ENCODE measurements at places on chromosomes 4 and X.

DNA sequence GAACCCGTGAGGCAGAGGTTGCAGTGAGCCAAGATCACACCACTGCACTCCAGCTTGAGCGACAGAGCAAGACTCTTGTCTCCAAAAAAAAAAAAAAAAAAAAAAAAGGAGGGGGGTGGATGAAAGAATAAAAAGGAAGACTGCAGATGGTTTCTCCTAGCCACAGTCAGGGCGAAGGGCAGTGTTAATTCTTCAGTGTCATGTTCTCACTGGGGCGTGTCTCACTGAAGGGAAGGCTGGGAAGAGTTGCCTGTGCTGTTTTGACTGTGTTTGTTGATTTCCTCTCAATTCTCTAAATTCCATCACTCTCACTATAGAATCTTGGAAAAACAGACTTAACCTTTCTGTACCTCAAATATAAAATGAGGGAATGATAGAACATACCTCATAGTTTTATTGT lies 71.6 kb upstream of the DHX15 start:
- no peak for DNase-seq

DNA sequence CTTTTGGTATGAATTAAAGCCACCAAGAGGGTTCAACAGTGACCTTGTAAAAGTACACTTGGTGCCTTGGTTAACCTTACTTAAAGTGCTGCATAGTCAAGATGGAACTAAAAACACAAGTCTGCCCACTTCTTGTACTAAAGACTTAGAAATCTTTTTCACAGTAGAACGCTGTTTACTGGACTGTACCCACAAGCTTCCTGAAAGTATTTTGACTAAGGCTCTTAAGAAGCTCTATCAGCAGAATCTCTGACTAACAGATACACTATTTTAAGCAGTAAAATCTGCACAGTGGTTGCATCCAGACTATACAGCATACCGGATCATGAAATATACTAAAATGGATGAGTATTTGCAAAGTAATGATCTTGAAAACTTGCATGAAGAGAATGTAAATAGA lies 7.2 kb downstream of the RAB28 start:
- no peak for DNase-seq

GRCh38 chrX:151694661-151695582 lies at the start of gene PRRG3:
PRRG3 (plus strand) TSS chrX:151695458; CDS start chrX:151698815, 3,357 bp downstream.
- DNase-seq, result no peak

DNA sequence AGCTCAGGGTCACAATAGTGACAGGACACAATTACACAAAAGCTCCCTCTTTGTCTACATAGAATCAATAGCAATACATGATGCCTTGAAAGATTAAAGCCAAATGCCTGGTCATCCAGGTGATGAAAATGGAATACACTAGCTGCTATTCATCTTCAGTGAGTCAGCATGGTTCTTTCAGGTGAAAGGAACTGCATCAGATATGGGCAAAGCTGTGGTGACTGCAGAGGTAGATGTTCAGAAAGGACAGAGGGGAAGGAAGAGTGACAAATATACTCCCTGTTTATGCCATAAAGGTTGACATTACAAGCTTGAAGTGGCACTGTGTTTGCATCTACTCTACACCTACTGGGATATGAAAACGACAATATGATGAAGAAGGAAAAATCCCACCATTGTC lies 20.0 kb upstream of the FTHL17 start:
- no peak for DNase-seq

DNA sequence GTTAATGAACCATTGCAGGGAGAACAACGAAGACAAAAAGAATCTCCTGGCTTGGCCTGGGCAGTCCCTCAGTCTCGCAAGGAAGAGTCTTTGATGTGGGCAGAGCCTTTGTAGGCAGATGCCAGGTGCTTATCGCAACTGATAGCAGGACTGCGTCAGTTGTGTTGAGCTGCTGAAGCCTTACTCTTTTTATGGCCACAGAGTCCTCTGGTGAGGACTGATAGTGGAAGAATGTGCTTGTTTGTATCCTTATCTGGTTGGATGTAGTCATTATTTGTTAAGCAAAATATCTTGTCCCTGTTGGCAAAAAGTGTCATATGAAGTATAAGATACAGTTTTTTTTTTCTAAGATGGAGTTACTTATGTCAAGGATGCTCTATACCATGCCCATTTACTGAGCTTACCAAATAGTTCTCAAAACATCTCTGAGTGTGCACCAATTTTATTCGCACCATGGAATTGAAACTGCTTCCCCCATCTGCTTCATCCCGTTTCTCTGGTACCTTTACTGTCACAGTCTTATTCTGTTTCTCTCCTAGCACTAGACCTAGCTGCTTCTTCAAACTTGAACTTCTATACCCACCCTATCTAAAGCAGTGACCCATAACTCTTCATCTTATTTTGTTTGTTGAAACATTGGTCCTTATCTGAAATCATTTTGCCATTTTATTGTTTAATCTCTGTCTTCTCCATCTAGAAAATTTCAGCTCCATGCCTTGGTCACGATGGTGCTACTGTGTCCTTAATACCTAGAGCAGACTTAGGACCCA lies 47.0 kb upstream of the SPRY1 start:
- DNase-seq, result no peak

- no peak for DNase-seq
These were observed 74.3 kb downstream of the RBM47 start for GRCh38 chr4:40555176-40555900.

- DNase-seq, result no peak
These were observed 72.4 kb downstream of the APBB2 start for GRCh38 chr4:41141900-41142299.

- no peak for DNase-seq
These were observed at the start of gene UCHL1 for GRCh38 chr4:41256740-41257256. UCHL1 (plus strand) TSS chr4:41256928; CDS start chr4:41256977, 49 bp downstream.

DNA sequence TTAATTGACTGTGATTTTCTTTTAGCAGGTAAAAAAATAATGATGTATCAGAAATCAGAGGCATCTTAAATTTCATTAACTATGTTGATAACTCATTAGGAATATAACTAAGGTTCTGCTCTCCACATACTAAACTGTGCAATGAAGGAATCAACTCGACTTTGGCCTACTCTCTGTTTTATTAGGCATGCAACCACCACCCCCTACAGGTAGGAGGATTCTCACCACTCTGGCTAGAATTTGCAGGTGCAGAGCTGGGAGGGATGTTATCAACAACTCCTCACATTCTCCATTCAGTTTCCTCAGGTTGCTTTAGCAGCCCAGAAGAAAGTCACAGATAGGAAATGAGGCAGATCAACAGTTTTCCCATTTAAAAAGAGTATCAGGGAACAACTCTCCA lies 160.1 kb downstream of the COX18 start:
- no peak for DNase-seq

GRCh38 chr4:26687728-26688127 lies 103.8 kb downstream of the TBC1D19 start:
- DNase-seq, result no peak

DNA sequence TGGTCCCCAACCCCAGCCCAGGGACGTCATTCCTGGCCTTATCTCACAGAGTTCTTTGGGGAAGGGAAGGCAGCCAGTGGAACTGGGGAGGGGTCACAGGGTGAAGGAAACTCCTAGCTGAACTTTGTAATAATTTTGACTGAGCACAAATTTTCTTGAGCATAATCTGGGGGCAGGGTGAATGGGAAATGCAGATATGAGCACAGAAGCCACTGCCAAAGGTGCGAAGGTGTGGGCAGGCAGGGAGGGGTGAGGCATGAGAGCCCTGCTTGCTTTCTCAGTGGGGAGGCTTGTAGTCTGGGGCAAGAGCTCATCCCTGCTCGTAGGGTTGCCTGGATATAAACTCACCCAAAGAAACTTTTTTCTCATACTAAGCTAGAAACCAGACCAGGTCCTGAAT lies 34.9 kb downstream of the MGAT4D start:
- DNase-seq, result no peak

DNA sequence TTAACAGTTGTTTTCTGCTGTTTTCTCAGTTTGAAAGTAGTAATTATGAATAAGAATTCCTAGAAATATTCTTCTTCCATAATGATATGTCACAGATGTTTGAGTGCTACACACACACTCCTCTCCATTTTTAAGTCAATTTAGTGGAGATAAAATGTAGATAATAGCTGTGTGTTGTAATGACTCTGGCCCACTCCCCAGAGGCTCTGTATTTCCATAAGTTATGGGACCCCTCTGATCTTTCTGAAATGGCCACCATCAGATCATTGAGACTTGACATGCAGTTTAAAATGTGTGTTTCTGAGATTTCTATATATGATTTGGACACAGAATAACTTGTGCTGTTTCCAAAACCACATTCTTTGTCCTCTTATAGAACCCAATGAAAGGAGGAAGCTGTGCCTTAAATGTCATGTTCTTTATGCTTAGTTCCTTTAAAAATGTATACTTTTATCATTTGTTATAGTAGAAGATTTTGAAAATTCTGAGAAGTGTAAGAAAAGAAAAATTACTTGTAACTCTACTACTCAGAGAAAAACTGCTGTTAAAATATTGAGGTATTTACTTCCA lies 46.4 kb downstream of the GAB1 start:
- DNase-seq, result no peak

- DNase-seq, result no peak
These were observed 183.5 kb downstream of the GBA3 start for GRCh38 chr4:22876270-22876669.

GRCh38 chr4:183407635-183408464 lies 36.6 kb upstream of the CDKN2AIP start:
- no peak for DNase-seq

DNA sequence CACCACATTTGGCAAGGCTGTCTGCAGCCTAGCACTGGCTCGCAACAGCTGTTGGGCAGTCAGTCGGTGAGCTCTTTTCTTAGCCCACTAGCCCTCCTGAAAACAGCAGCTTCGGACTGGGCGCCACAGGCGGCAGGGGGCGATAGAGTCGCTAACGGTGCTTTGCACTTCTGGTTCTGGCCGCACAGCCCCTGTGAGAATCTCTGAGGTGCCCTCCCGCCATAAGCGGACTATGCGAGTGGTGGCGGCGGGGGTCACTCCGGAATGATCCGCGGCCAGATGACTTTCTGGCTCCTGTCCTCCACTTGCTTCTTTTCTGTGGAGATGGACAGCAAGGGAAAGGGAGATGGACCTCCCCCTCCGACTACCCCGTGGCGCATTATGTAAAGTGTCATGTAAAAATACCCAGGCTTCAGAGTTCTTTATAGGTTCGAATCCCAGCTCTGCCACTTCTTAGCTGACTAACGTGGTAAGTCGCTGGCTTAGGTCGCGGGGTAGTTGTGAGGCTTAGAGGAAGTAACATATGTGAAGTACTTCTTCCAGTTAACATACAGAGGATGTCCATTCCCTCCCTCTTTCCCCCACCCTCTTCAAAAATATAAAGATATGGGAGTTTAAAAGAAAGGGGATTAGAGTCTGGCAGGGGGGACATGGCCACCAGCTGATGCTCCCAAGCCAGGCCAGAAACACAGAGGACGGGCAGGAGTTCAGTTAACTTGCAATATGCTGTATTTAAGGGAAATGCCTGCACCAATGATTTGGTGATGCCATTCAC lies 11.0 kb downstream of the ARHGAP36 start:
- DNase-seq, result peak; percentile 33

DNA sequence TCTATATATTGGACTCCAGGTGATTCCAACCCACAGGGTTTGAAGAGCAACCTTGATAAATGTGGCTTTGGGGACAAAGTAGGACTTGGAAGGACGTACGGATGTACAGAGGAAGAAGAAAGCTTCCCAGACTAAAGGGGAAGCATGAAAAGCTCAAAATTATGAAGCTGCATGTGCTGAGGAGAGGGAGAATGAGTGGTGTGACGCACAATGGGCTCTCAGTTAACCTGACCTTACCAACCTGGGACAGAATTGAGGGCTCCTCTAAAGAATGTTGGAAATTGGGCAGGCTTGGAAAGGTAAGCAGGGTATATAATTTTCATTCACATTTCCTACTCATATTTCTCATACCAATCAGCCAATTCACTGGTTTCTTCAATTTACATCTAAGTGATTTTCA lies 10.5 kb upstream of the TIGD2 start:
- DNase-seq, result no peak

GRCh38 chr4:108890484-108890881 lies 127.6 kb upstream of the ETNPPL start:
- no peak for DNase-seq

DNA sequence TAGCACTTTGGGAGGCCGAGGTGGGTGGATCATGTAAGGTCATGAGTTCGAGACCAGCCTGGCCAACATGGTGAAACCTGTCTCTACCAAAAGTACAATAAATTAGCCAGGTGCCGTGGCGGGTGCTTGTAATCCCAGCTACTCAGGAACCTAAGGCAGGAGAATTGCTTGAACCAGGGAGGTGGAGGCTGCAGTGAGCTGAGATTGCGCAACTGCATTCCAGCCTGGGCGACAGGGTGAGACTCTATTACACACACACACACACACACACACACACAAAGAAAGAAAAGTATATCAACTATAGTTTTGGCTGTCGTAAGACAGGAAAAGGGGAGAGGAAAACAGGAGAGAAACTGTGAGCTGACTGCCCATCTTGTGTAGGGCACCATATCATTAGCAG lies 171.7 kb downstream of the ADAMTS3 start:
- DNase-seq, result no peak

- peak; percentile 30 for DNase-seq
These were observed 53.0 kb downstream of the CHST7 start for GRCh38 chrX:46626566-46626965.

DNA sequence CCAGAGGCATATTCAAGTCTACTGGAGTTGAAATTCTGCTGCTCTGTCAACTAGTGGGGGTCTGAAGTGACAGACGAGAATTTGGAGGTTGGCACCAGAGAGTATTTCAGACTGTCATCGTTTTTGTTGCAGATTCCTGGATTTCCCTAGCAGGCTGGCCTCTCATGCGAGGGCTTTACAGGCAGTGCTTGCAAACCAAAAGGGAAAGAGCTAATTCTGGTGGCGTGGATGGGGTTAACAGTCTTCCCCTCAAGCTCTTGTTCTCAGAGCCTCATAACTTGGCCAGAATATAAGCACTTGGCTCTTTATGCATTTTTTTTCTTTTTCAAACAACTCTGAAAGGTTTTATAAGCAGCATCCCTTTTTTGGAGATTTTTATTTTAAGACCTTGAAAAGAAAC lies at the start of gene SPARCL1:
Gene SPARCL1, minus strand, starts transcription at position 190 of the 400 bp plus-strand sequence. CDS start 29,802 bp downstream, outside the sequence.
- no peak for DNase-seq

- DNase-seq, result no peak
These were observed 27.5 kb downstream of the RUFY3 start for GRCh38 chr4:70749313-70749712.

- DNase-seq, result no peak
These were observed 111.4 kb upstream of the LIMCH1 start for GRCh38 chr4:41426539-41426938.

GRCh38 chr4:119834906-119835612 lies 206.5 kb upstream of the PDE5A start:
- no peak for DNase-seq
